NCI-H524 treated with DMSO at 0.1 percent for 48 hours (cell line): ENCODE measurements at places on chromosomes 4 and X.
A peak's percentile ranks its signal among the peaks of the same experiment; 100 is the strongest.

- no peak for DNase-seq
These were observed 83.4 kb downstream of the TMEM164 start for GRCh38 chrX:110086162-110086915.

GRCh38 chr4:25654971-25655963, at the start of gene SLC34A2:
Gene SLC34A2 (plus strand): TSS chr4:25655851. CDS start chr4:25662501, 6,650 bp downstream.
- DNase-seq, result no peak

GRCh38 chrX:43750248-43750676, 94.2 kb downstream of the MAOA start:
- peak; percentile 67 for DNase-seq

GRCh38 chrX:25012433-25012735, 3.4 kb downstream of the ARX start:
- no peak for DNase-seq

- no peak for DNase-seq
These were observed 191.2 kb downstream of the RRAGB start for GRCh38 chrX:55908661-55909212.

DNA sequence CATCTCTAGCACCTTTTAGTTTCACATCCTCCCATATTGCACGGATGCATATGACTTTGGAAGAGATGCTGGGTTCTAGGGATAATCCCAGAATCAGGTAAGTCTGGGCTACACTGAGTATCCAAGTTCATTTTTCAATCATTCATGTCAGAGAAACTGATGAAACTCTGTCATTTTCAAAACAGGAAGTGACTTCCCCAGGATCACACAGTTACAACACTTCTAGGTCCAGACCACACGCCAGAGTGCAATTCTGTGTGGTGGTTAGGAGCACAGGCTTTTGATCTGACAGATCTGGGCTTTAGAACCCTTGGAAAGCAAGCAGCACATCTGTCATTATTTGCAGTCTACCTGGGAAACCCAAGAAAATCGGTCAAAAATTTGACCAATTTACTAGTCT, 52.1 kb upstream of the CDKN2AIP start:
- DNase-seq, result no peak

GRCh38 chr4:183905593-183906488, 734 bp downstream of the STOX2 start:
- no peak for DNase-seq
